NCI-H524 treated with DMSO at 0.1 percent for 48 hours (cell line): ENCODE measurements at places on chromosomes 7 and 10.

DNA sequence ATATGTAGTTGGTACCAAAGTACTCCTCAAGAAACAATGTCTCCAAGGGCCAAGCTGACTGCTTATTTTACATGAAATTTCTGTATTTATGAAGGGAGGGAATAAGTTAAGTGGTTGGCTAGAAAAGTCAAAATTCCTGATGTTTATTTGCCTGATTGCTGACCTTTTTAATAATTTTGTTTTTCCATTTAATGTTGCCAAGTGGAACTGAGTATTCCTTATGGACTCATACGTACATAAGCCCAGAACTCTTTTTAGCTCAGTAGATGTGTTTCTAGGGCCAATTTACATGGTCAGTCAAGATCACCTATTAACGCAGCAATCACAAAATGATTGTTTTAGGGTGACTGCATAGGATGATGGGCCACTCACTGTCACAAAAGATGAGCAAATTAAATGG lies 78.3 kb upstream of the FZD8 start:
- DNase-seq: no peak

DNA sequence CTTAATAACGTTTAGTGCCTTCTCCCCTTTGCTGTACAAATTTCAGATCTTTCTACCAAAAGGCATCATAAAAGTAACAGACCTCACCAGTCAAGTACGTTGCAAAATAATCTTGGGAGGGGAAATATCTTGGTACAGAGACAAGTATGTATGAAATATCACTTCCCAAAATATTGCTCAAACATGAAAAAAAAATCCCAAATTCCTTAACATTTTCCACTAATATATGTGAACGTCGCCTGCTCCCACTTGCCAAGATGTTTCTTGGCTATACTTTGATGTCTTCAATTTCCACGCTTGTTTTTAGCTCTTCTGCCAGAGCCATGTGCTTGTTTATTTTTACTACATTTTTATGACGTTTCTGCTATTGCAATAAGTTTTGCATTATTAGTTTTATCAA lies 223.5 kb downstream of the PLXNA4 start:
- no peak for DNase-seq

GRCh38 chr10:132448248-132448731 lies 51.3 kb downstream of the PWWP2B start:
- DNase-seq: no peak

GRCh38 chr7:69946901-69947300 lies 348.6 kb downstream of the AUTS2 start:
- DNase-seq: peak; percentile 59

- DNase-seq: no peak
These were observed 22.9 kb upstream of the NANOS1 start for GRCh38 chr10:119006451-119007210.

- DNase-seq: no peak
These were observed 121.2 kb downstream of the FAM107B start for GRCh38 chr10:14653271-14654161.

DNA sequence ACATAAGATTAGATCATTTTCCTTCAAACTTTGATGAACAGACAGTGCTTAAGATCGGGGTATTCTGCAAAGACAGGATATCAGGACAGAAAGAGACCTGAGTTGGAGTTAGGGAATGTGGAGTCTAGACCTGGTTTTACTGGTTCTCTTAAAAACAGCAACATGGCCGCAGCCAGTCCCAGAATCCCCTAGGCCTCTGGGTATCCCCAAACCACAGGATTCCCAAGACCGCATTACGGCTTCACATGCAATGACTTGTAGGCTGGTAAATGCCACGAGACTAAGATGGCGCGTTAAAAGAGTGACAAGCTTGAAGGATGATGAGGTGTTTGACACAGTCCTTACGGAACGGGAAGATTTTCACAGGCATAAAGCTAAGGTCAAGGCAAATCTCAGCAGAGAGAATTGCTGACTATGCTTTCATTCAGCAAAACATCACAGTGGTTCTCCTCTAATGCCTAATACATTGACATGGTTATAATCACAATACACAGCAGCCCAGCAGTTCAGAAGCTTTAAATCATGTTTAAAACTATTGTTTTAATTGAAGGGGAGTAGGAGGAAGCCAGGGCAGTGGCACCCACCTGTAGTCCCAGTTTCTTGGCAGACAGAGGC lies 32.9 kb downstream of the MPP7 start:
- no peak for DNase-seq

- no peak for DNase-seq
These were observed 74.0 kb upstream of the GSDME start for GRCh38 chr7:24831240-24831639.

- no peak for DNase-seq
These were observed 65.6 kb downstream of the ZNF503 start for GRCh38 chr10:75335983-75336382.

- no peak for DNase-seq
These were observed 22.4 kb downstream of the KCNH2 start for GRCh38 chr7:150955519-150956394.

GRCh38 chr10:22365644-22366434 lies 20.5 kb downstream of the SPAG6 start:
- no peak for DNase-seq

DNA sequence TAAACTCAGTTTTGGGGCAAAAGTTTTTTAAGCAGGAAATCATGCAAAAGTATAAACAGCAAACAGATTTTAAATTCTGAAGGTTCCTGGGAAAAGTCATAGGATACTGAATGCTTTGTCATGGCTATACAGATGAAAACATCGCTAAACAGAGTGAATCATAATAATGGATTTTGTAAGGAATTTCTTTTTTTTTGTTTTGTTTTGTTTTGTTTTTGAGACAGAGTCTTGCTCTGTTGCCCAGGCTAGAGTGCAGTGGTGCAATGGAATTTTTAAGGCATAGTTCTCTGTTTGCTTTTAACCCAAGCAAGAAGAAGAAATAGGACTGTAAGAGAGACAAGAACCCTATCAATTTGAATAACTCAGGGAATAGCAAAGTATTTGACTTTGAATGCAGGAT lies 285.3 kb downstream of the NRG3 start:
- DNase-seq: no peak

- no peak for DNase-seq
These were observed 64.5 kb upstream of the C10orf90 start for GRCh38 chr10:126734967-126735366.

DNA sequence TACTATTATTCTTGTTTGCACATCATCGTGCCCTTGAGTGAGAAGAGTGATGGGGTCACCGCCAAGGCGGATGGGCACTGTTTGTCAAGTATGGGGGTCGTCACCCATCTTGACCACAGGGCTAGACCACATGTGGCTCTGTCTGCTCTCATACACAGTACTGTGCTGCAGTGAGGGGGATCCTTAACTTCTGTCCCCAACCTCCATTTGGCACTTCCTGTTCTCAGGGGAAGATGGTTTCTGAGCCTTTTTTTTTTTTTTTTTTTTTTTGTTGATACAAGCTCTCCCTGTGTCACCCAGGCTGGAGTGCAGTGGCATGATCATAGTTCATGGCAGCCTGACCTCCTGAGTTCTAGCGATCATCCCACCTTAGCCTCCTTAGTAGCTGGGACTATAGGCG lies 13.6 kb downstream of the WBP1L start:
- no peak for DNase-seq

GRCh38 chr10:36336315-36336714 lies 694.2 kb upstream of the FZD8 start:
- DNase-seq: no peak

GRCh38 chr10:1631282-1631681 lies 106.0 kb downstream of the ADARB2 start:
- DNase-seq: no peak
